Ovary (tissue), 10 donors: ENCODE measurements at places on chromosomes 16 and 17.

GRCh38 chr17:8994319-8994718, 27.0 kb upstream of the NTN1 start:
- DNase-seq = peak; percentile 50

DNA sequence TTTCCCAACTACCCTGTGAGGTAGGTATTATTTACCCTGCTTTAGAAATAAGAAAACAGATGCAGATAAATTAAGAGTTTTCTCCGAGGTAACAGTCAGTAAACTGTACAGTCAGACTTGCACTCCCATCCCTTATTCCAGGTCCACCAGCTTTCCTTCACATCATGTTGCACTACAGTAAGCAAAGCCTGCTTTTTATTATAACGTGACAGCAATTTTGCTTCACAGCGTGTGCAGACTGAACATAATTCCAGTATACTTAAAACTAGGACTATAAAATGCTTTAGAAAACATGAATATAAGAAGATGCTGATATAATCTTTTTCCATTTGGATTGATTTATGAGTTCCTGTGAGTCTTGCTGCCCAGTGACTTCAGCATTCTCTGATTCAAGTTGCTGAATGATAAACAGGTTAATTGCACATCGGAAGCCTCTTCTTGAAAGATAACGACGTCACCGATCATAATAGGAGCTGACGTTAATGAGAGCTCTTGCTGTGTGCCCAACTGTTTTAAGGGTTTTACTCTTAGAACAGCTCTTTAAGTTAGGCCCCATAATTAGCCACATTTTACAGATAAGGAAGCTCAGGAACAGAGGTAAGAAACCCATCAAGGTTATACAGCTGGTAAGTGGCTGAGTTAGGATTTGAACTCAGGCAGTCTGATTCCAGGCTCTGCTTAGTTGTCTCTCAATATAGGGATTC, 1.4 kb downstream of the LIG3 start:
- no peak for DNase-seq

DNA sequence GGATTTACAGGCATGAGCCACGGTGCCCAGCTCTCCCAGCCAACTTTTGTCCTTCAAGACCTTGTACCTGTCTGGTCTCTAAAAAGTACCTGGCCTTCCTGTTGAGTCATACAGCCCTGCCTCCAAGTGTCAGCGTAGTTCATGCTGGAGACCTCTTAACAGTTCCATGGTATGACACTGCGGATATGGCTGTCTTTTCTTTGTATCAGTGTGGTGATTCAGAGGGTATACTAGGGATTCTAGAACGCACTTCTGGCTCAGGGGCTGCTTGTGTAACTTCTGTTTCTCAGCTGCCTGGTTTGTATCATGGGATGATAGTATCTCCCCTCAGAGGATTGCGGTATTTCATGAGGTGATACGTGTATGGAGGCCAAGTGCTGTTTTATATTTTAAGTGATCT, 2.0 kb upstream of the TMEM11 start:
- DNase-seq = no peak

GRCh38 chr16:72797621-72798020, 250.3 kb downstream of the ZFHX3 start:
- DNase-seq = no peak

- DNase-seq = peak; percentile 12
Observed at GRCh38 chr16:11066261-11066870, 122.0 kb downstream of the CLEC16A start.

GRCh38 chr17:73255671-73256181, 6.0 kb downstream of the CPSF4L start:
- DNase-seq = peak; percentile 77

DNA sequence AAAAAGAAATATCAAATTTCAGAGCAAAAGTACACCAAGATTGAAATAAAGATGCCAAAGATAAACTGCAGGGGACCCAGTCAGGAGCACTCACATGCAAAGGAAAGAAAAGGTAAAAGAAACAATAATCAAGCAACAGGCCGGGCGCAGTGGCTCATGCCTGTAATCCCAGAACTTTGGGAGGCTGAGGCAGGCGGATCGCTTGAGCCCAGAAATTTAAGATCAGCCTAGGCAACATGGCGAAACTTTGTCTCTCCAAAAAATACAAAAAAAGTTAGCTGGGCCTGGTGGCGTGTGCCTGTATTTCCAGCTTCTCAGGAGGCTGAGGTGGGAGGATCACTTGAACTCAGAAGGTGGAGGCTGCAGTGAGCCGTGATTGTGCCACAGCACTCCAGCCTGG, 107.6 kb upstream of the SMURF2 start:
- DNase-seq = no peak

DNA sequence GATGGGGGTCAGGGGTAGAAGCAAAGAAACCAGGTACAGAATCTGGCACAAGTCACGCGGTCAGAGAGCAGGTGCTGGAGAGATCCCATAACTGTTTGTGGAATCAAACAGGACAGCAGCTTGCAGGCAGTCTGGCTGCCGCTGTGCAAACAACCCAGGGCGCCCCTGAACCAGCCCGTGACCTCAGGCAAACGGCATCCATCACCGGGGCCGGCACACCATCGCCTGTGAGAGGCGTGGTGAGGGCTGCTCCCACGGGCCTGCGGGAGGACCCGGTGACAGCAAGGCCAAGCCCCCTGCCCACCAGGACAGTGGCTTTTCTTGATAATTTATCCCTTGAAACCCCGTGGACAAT, 47.9 kb downstream of the CBFA2T3 start:
- no peak for DNase-seq

GRCh38 chr16:65658349-65658748, 536.5 kb upstream of the CDH11 start:
- no peak for DNase-seq

GRCh38 chr17:40311575-40311974, 2.6 kb downstream of the RARA start:
- DNase-seq = peak; percentile 44

GRCh38 chr16:1438229-1439057, 5.9 kb downstream of the CCDC154 start:
- DNase-seq = no peak

DNA sequence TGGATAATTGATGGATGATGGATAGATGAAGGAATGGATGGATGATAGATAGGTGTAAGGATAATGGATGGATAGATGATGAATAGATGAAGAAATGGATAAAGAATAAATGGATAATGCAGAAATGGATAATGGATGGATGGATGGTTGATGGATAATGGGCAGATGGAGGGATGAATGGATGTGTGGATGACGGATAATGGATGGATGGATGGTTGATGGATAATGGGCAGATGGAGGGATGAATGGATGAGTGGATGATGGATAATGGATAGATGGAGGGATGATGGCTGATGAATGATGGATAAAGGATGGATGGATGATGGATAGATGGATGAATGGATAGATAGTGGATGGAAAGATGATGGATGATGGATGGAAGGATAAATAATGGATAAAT, 239.2 kb downstream of the KATNIP start:
- no peak for DNase-seq
